Tracheal epithelial cell (primary cell): ENCODE measurements at places on chromosomes 5 and 9. TPM values are rescaled to one million over a fixed set of nuclear protein-coding genes. Genes with fewer than 3 reads are reported as not detected.

The HAVCR2 gene
- total RNA-seq: 0.43 and 0.72 TPM in 2 replicates

The ELOVL7 gene
- total RNA-seq: 14.1 and 22.7 TPM in 2 replicates

The ZNF484 gene
- total RNA-seq: 5.8 and 11.9 TPM in 2 replicates

The GDA gene
- 1.5 and 2.2 TPM in 2 replicates for total RNA-seq

The ANKRD55 gene
- total RNA-seq: not detected in 2 replicates

The PGM5 gene
- under 0.01 and 0.72 TPM in 2 replicates for total RNA-seq

The AHRR gene
- total RNA-seq: 0.43 and 0.72 TPM in 2 replicates

The LRRC8A gene
- total RNA-seq: 254 and 316 TPM in 2 replicates

The EPB41L4A gene
- total RNA-seq: 3.6 and 12.4 TPM in 2 replicates

The PTGR1 gene
- total RNA-seq: 53.3 and 74.6 TPM in 2 replicates

The ARHGAP26 gene
- total RNA-seq: 5.3 and 10.6 TPM in 2 replicates

The FOXI1 gene
- not detected in 2 replicates for total RNA-seq

The IRGM gene
- total RNA-seq: not detected in 2 replicates

The SPAG8 gene
- total RNA-seq: under 0.01 TPM in 1 of 2 replicates, not detected in the other

The CDKN2A gene
- 0.64 and 15.7 TPM in 2 replicates for total RNA-seq

The DIRAS2 gene
- total RNA-seq: 0.72 TPM in 1 of 2 replicates, not detected in the other

The MSMP gene
- total RNA-seq: not detected in 2 replicates

The C9 gene
- total RNA-seq: not detected in 2 replicates

The IFNK gene
- not detected in 2 replicates for total RNA-seq

The ARL14EPL gene
- not detected in 2 replicates for total RNA-seq

The KIF24 gene
- total RNA-seq: 0.43 and 0.48 TPM in 2 replicates

The SPATA31E1 gene
- not detected in 2 replicates for total RNA-seq

The TRIM36 gene
- total RNA-seq: 1.3 and 3.6 TPM in 2 replicates

The AJM1 gene
- total RNA-seq: 1.1 and 1.7 TPM in 2 replicates

The UGT3A2 gene
- total RNA-seq: not detected in 2 replicates

The GABRA6 gene
- not detected in 2 replicates for total RNA-seq

The PTGDS gene
- not detected in 2 replicates for total RNA-seq

The CDKN2B gene
- 36.9 and 62.4 TPM in 2 replicates for total RNA-seq

The PHYHD1 gene
- 1.1 and 13.3 TPM in 2 replicates for total RNA-seq

The CDH9 gene
- not detected in 2 replicates for total RNA-seq

The NHP2 gene
- 155 and 174 TPM in 2 replicates for total RNA-seq

The MLLT3 gene
- total RNA-seq: 19.6 and 26.0 TPM in 2 replicates

The PCDHA9 gene
- total RNA-seq: under 0.01 TPM in 2 replicates

The MGAT4B gene
- total RNA-seq: 217 and 225 TPM in 2 replicates

The GNG10 gene
- total RNA-seq: 48.7 and 52.4 TPM in 2 replicates

The LIFR gene
- 5.8 and 11.1 TPM in 2 replicates for total RNA-seq

The ZNF782 gene
- total RNA-seq: 2.2 and 4.7 TPM in 2 replicates

The BAAT gene
- 0.24 TPM in 1 of 2 replicates, not detected in the other for total RNA-seq

The C9orf72 gene
- 8.4 and 26.2 TPM in 2 replicates for total RNA-seq

The PROP1 gene
- not detected in 2 replicates for total RNA-seq

The IGFBPL1 gene
- under 0.01 TPM in 1 of 2 replicates, not detected in the other for total RNA-seq

The TLR4 gene
- total RNA-seq: 0.48 and 0.64 TPM in 2 replicates

The SLCO6A1 gene
- not detected in 2 replicates for total RNA-seq

The CACNA1B gene
- total RNA-seq: under 0.01 TPM in 1 of 2 replicates, not detected in the other

The BICD2 gene
- 114 and 128 TPM in 2 replicates for total RNA-seq

The ATP10B gene
- total RNA-seq: 0.96 and 1.3 TPM in 2 replicates

The AFAP1L1 gene
- 12.1 and 26.0 TPM in 2 replicates for total RNA-seq

The CTXN3 gene
- not detected in 2 replicates for total RNA-seq

The NRG2 gene
- 0.24 and 0.64 TPM in 2 replicates for total RNA-seq

The TEX48 gene
- total RNA-seq: not detected in 2 replicates

The HMCN2 gene
- under 0.01 and 0.21 TPM in 2 replicates for total RNA-seq

The AGGF1 gene
- total RNA-seq: 23.1 and 28.1 TPM in 2 replicates
